ENCODE measurements at places on chromosomes 5 and 9. TPM values are rescaled to one million over a fixed set of nuclear protein-coding genes. Genes with fewer than 3 reads are reported as not detected.

GRCh38 chr9:108559432-108559831, 296.4 kb downstream of the ACTL7B start:
- no peak overlapping the region for H3K27ac ChIP-seq
- no peak overlapping the region for H3K4me3 ChIP-seq
- no peak for DNase-seq
- no peaks in the 10 kb centered on the region for H3K4me1 ChIP-seq
- no peaks in the 10 kb centered on the region for H3K27me3 ChIP-seq
- no peaks in the 10 kb centered on the region for H3K36me3 ChIP-seq

GRCh38 chr9:27292659-27293405, 4.1 kb downstream of the EQTN start:
- no peak overlapping the region for H3K4me3 ChIP-seq
- no peak overlapping the region for H3K27ac ChIP-seq
- DNase-seq, result no peak
- no peaks in the 10 kb centered on the region for H3K27me3 ChIP-seq
- H3K36me3 ChIP-seq, result no peaks in the 10 kb centered on the region

GRCh38 chr9:101586651-101587050, 8.1 kb downstream of the PPP3R2 start:
- H3K36me3 ChIP-seq, result no peaks in the 10 kb centered on the region
- H3K4me3 ChIP-seq, result no peak overlapping the region
- DNase-seq, result no peak
- no peak overlapping the region for H3K27ac ChIP-seq
- no peaks in the 10 kb centered on the region for H3K27me3 ChIP-seq

GRCh38 chr9:70101265-70101664, 57.6 kb downstream of the MAMDC2 start:
- H3K27me3 ChIP-seq, result no peaks in the 10 kb centered on the region
- H3K36me3 ChIP-seq, result no peaks in the 10 kb centered on the region
- H3K4me1 ChIP-seq, result no peaks in the 10 kb centered on the region
- DNase-seq, result no peak
- H3K27ac ChIP-seq, result no peak overlapping the region

GRCh38 chr9:17725399-17726010, 146.6 kb downstream of the SH3GL2 start:
- DNase-seq, result no peak
- H3K36me3 ChIP-seq, result no peaks in the 10 kb centered on the region
- H3K27me3 ChIP-seq, result no peaks in the 10 kb centered on the region
- no peak overlapping the region for H3K27ac ChIP-seq
- H3K4me3 ChIP-seq, result no peak overlapping the region

GPR151 gene
- not detected for total RNA-seq

FGFR4 gene
- total RNA-seq, result 1.5 TPM

DNA sequence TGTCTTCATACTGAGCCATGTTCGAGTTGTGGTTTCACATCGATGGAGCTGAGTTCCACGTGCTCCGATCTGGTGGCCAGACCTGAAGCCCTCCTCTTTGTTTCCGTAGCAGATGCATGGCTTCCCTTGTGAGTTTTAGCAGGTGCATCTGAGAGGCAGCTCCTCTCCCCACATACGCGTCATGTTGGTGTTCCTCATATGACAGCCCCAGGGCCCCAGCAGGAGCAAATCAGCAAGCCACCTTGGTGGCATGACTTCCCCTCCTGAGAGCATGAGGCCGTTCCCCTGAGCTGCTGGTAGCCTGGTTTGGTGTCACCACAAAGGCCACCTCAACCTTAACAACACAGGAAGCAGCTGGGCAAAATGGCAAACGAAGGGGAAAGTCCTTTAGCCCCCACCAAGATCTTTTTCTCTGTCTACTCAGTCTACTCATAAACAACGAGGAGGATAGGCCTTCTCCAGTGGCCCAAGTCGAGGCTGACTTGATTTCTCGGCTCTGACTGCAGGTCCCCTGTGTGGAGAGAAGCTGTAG, 5.9 kb downstream of the CYFIP2 start:
- DNase-seq, result peak; percentile 80
- peaks cover 5% of the 10 kb centered on the region for H3K36me3 ChIP-seq
- no peaks in the 10 kb centered on the region for H3K27me3 ChIP-seq
- H3K4me3 ChIP-seq, result no peak overlapping the region
- peaks cover 73% of the 10 kb centered on the region for H3K4me1 ChIP-seq

DRD1 gene
- not detected for total RNA-seq

GRCh38 chr5:38607396-38607795, 51.0 kb upstream of the LIFR start:
- no peak overlapping the region for H3K4me3 ChIP-seq
- H3K4me1 ChIP-seq, result no peaks in the 10 kb centered on the region
- no peak for DNase-seq
- H3K36me3 ChIP-seq, result no peaks in the 10 kb centered on the region

GRCh38 chr9:113298924-113299770, 4.0 kb downstream of the RNF183 start:
- DNase-seq, result no peak
- H3K4me3 ChIP-seq, result no peak overlapping the region
- no peaks in the 10 kb centered on the region for H3K27me3 ChIP-seq
- H3K36me3 ChIP-seq, result no peaks in the 10 kb centered on the region

ERBIN gene
- 166 TPM for total RNA-seq

DNA sequence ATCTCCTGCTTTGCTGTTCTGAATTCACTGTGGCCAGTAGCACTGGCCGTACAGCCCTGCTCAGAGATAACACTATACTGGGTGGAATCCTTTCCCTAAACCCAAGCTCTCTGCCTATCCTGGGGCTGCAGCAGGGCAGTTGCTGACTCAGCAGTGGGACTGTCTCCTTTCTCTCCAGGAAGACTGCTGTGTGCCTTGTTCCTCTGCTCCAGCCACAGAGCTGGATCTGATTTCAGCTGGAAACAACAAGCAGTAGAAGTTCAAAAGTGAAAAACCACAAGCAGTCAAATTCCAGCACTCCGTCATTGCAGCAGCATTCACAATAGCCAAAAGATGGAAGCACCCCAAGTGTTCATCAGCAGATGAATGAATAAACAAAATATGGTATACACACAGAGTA, 105.0 kb downstream of the FBXL7 start:
- H3K27me3 ChIP-seq, result no peaks in the 10 kb centered on the region
- no peaks in the 10 kb centered on the region for H3K4me1 ChIP-seq
- H3K4me3 ChIP-seq, result no peak overlapping the region
- H3K36me3 ChIP-seq, result no peaks in the 10 kb centered on the region
- no peak overlapping the region for H3K27ac ChIP-seq

- H3K27me3 ChIP-seq, result no peaks in the 10 kb centered on the region
- H3K4me3 ChIP-seq, result no peak overlapping the region
- H3K27ac ChIP-seq, result no peak overlapping the region
- peaks cover 3% of the 10 kb centered on the region for H3K4me1 ChIP-seq
- no peak for DNase-seq
Measured at GRCh38 chr9:129282731-129283211, 104.7 kb upstream of the IER5L start.

ZDHHC11B gene
- 2.2 TPM for total RNA-seq

- no peaks in the 10 kb centered on the region for H3K36me3 ChIP-seq
- no peaks in the 10 kb centered on the region for H3K27me3 ChIP-seq
- no peak overlapping the region for H3K4me3 ChIP-seq
- DNase-seq, result no peak
- no peak overlapping the region for H3K27ac ChIP-seq
Measured at GRCh38 chr9:114836769-114837168, 30.9 kb upstream of the TNFSF15 start.

FBP1 gene
- 17.0 TPM for total RNA-seq

CCDC152 gene
- total RNA-seq, result 4.0 TPM

GRCh38 chr9:86547571-86547970, 193.4 kb upstream of the TUT7 start:
- no peak overlapping the region for H3K4me3 ChIP-seq
- no peaks in the 10 kb centered on the region for H3K27me3 ChIP-seq
- H3K4me1 ChIP-seq, result no peaks in the 10 kb centered on the region
- no peak overlapping the region for H3K27ac ChIP-seq
- H3K36me3 ChIP-seq, result no peaks in the 10 kb centered on the region

- peaks cover 26% of the 10 kb centered on the region for H3K4me1 ChIP-seq
- peaks cover 37% of the 10 kb centered on the region for H3K27me3 ChIP-seq
- peak; percentile 59 for DNase-seq
- no peak overlapping the region for H3K27ac ChIP-seq
- H3K4me3 ChIP-seq, result no peak overlapping the region
- no peaks in the 10 kb centered on the region for H3K36me3 ChIP-seq
Measured at GRCh38 chr9:132412089-132412488, 2.1 kb downstream of the CFAP77 start.

ANKRD33B gene
- total RNA-seq, result 4.3 TPM

GCNT4 gene
- total RNA-seq, result 2.0 TPM

- H3K27ac ChIP-seq, result no peak overlapping the region
- H3K27me3 ChIP-seq, result no peaks in the 10 kb centered on the region
- H3K4me3 ChIP-seq, result no peak overlapping the region
- no peaks in the 10 kb centered on the region for H3K36me3 ChIP-seq
- H3K4me1 ChIP-seq, result no peaks in the 10 kb centered on the region
Measured at GRCh38 chr5:16561660-16562059, 55.1 kb downstream of the RETREG1 start.

DNA sequence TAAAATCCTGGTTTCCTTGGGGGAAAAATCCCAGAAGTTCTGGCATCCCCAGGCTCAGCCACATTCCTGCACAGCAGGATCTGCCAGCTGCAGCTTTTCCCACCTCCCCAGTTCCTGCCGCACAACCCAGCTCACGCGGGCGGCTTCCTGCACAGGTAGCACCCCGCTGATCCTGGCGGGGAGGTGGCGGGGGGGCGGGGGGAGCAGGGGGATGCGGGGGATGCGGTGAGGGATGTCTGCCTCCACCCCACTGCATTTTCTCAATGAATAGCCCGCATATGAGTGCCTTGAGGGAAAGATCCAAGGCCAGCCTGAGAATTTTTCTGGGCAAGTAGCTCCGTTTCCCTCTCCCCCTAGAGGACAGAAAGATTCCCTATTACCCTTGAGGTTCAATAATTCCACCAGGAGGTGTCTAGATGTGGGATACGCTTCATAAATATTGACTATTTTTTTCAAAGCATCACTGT, 21.1 kb downstream of the GFPT2 start:
- H3K27ac ChIP-seq, result no peak overlapping the region
- no peaks in the 10 kb centered on the region for H3K36me3 ChIP-seq
- no peak for DNase-seq
- peaks cover 4% of the 10 kb centered on the region for H3K4me1 ChIP-seq
- H3K27me3 ChIP-seq, result no peaks in the 10 kb centered on the region

MYMK gene
- total RNA-seq, result not detected

ZFP62 gene
- total RNA-seq, result 20.3 TPM

DNA sequence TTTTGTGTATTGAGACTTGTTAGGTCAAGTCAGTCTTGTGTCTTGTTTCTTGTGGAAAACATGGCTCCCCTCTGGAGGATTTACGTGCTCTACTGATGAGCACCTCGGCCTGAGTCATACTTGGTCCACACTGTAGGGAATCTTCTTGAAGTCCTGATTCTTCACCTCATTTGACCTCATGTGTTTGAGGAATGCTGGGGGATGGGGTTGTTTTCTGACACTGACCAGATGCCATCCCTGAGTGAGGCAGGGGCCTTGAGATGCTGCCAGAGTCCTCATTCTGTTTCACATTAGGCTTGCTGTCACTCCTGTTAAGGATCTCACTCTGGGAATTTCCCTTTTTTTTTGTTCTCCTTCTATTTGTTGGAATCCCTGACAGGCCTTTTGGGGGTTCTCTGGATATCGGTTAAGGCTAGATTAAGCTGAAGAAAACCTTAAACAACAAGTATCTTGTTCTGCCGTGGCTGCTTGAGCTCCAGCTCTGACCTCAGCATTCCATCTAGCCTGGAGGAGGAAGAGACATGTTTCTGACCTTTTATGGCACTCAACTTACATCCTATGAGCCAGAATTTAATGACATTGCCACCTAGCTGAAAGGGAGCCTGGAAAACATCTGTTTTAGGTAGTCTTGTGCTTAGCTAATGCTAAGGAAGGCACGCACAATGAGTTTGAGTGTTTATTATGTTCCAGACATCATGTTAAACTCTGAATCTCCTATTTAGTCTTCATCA, 20.6 kb downstream of the TCOF1 start:
- peak overlapping the region; percentile 56 for H3K27ac ChIP-seq
- no peak for DNase-seq
- no peaks in the 10 kb centered on the region for H3K27me3 ChIP-seq
- H3K4me3 ChIP-seq, result no peak overlapping the region
- peaks cover 91% of the 10 kb centered on the region for H3K36me3 ChIP-seq
- H3K4me1 ChIP-seq, result peaks cover 45% of the 10 kb centered on the region

GRCh38 chr5:145110834-145111233, 724.3 kb downstream of the PRELID2 start:
- no peak overlapping the region for H3K27ac ChIP-seq
- DNase-seq, result no peak
- no peaks in the 10 kb centered on the region for H3K27me3 ChIP-seq
- H3K4me1 ChIP-seq, result no peaks in the 10 kb centered on the region

GRCh38 chr9:74041588-74041987, 455.5 kb upstream of the RORB start:
- no peak for DNase-seq
- H3K36me3 ChIP-seq, result no peaks in the 10 kb centered on the region
- no peaks in the 10 kb centered on the region for H3K4me1 ChIP-seq
- no peaks in the 10 kb centered on the region for H3K27me3 ChIP-seq

GRCh38 chr5:135458921-135459331, 6.8 kb upstream of the TIFAB start:
- H3K4me1 ChIP-seq, result peaks cover 5% of the 10 kb centered on the region
- no peaks in the 10 kb centered on the region for H3K36me3 ChIP-seq
- no peak overlapping the region for H3K4me3 ChIP-seq

DNA sequence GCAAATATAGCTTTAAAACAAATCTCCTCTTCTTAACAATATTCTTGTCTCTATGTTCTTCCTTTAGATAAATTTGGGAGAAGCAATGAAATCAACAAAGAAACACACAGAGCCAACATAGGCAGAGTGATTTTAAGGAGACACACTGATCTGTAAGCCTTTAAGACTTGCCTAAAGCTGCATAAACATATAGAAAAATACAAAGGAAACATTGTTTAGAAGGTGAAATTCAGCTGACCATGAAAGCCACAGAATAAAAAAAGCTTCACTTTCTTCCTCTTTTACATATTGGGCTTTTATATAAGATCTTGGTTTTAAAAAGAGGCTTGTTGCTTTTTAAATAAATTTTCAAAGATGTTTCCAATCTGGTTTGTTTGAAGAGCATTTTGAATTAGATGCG, 1277.5 kb downstream of the EFNA5 start:
- DNase-seq, result no peak
- no peak overlapping the region for H3K4me3 ChIP-seq
- no peak overlapping the region for H3K27ac ChIP-seq
- no peaks in the 10 kb centered on the region for H3K27me3 ChIP-seq
- H3K36me3 ChIP-seq, result no peaks in the 10 kb centered on the region

- H3K36me3 ChIP-seq, result peaks cover 2% of the 10 kb centered on the region
- no peak overlapping the region for H3K27ac ChIP-seq
- DNase-seq, result no peak
- no peaks in the 10 kb centered on the region for H3K27me3 ChIP-seq
Measured at GRCh38 chr5:172839669-172840431, 5.8 kb downstream of the ERGIC1 start.

ANKDD1B gene
- total RNA-seq, result 0.52 TPM

Measured in natural killer cell (primary cell).